ENCODE measurements at places on chromosomes 5 and 9. TPM values are rescaled to one million over a fixed set of nuclear protein-coding genes. Genes with fewer than 3 reads are reported as not detected.

Gene NELFB
- total RNA-seq = 63.9 TPM

Gene RRAGA
- total RNA-seq = 44.1 TPM

Gene ANKRD34B
- not detected for total RNA-seq

Gene SPATA31A3
- not detected for total RNA-seq

Gene SOHLH1
- not detected for total RNA-seq

Gene NR2F1
- 24.9 TPM for total RNA-seq

Gene PCDHB2
- total RNA-seq = 3.5 TPM

Gene CA9
- not detected for total RNA-seq

Gene C5orf63
- 0.63 TPM for total RNA-seq

Gene ADCY2
- total RNA-seq = not detected

Gene JAKMIP2
- total RNA-seq = 0.09 TPM

Gene SMIM32
- not detected for total RNA-seq

Gene SLC36A3
- not detected for total RNA-seq

Gene PCDH1
- 222 TPM for total RNA-seq

Gene LHX3
- not detected for total RNA-seq

Gene AFAP1L1
- total RNA-seq = 118 TPM

Gene SHOC1
- under 0.01 TPM for total RNA-seq

Gene LHX6
- 1.3 TPM for total RNA-seq

Gene SLC34A3
- total RNA-seq = not detected

Gene TTLL11
- 4.8 TPM for total RNA-seq

Gene DPYSL3
- 90.6 TPM for total RNA-seq

Gene NIPAL4
- not detected for total RNA-seq

Gene MARCHF11
- not detected for total RNA-seq

Gene MYORG
- total RNA-seq = 2.4 TPM

Gene PHF24
- not detected for total RNA-seq

Gene TERT
- not detected for total RNA-seq

Gene TAF11L10
- total RNA-seq = not detected

Gene KIF27
- 3.0 TPM for total RNA-seq

Gene ZCCHC9
- total RNA-seq = 16.3 TPM

Gene DMGDH
- total RNA-seq = not detected

Gene FAM153A
- total RNA-seq = 0.28 TPM

Gene CBY3
- total RNA-seq = 0.18 TPM

Gene TAF11L11
- total RNA-seq = not detected

Gene TUBB4B
- total RNA-seq = 208 TPM

Gene KIF4B
- total RNA-seq = 0.27 TPM

Gene FBP2
- total RNA-seq = not detected

Gene SPATA31D4
- total RNA-seq = not detected

Gene SUSD3
- 0.09 TPM for total RNA-seq

Gene FRMPD1
- not detected for total RNA-seq

Gene MYOZ3
- total RNA-seq = 0.94 TPM

Gene PAX5
- not detected for total RNA-seq

Gene PCDHA2
- 0.18 TPM for total RNA-seq

Gene GMCL2
- not detected for total RNA-seq

Gene CNTNAP3B
- total RNA-seq = 128 TPM

Gene NDOR1
- total RNA-seq = 2.7 TPM

Gene MSMP
- total RNA-seq = 6.5 TPM

Gene SLC6A18
- total RNA-seq = not detected

Gene PCDHA10
- 0.56 TPM for total RNA-seq

Gene FAM81B
- not detected for total RNA-seq

Gene SPTAN1
- 484 TPM for total RNA-seq
